ENCODE measurements at places on chromosomes 4 and X.

GRCh38 chr4:154519214-154519613, 27.6 kb upstream of the DCHS2 start:
- no peak for DNase-seq

- no peak for DNase-seq
Measured at GRCh38 chr4:21856754-21857153, 91.8 kb downstream of the KCNIP4 start.

GRCh38 chr4:42302348-42302747, 94.9 kb upstream of the SHISA3 start:
- no peak for DNase-seq

DNA sequence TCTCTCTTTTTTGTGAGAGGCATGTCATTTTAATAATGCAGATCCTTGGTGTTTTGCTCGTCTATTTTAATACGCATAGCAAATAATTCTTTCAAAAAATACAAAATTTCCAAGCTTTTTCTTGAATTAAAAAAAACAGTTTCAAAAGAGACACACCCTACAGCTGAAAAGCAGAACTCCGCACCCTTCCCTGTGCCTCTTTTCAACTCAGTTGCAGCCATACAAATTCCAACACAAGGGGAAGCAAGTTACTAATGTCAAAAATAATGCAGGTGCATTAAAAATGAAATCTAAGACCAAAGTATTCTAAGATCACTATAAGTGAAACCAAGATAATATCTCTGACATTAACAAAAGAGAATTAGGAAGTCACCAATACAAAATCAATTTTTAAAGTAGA, 66.6 kb downstream of the NR3C2 start:
- no peak for DNase-seq

GRCh38 chr4:7074426-7074825, 6.6 kb upstream of the GRPEL1 start:
- DNase-seq, result no peak

- peak; percentile 67 for DNase-seq
Measured at GRCh38 chrX:12999422-12999821, 24.5 kb downstream of the TMSB4X start.

GRCh38 chrX:83022020-83022419, 486.1 kb upstream of the POU3F4 start:
- DNase-seq, result no peak

DNA sequence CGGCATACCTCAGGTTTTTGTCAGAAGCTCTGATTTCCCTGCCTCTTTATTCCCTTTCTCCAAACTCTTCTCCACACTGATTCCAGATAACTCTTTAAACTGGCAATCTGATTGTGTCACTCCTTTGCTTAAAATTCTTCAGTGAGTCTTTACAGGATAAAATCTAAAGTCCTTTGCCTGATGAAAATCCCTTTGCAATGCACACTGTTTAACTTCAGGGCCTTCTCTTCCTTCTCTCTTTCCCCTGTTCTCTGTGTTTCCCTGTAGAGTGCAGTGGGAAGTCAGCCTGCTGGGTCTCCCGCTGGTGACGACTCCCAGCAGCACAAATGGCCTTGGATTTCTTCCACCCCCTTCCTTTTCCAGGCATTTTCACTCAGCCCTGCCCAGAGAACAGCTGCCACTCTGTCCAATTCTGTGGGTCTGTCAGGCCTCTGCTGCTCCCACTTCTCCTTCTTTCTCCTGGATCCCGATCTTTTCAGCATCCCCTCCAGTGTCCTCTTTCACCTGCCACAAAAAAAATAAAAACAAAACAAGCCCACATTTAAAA, 189.9 kb upstream of the NWD2 start:
- no peak for DNase-seq

DNA sequence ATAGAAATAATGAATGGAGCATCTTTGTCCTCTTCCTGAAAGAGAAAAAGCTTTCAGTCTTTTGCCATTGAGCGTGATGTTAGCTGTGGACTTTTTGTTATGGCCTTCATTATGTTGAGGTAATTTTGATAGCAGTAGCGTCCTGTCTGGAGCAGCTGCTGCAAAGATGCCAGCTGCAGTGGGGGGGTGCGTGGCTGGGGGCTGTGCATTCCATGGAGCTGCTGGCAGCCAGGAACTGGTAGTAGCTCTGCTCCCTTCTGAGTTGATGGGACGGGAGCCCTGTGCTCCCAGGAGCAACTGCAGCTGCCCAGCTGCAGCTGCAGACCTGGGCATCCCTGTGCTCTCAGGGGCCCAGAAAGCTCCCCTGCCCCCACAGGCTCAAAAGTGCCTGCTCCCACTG, 50.4 kb downstream of the CCDC160 start:
- DNase-seq, result no peak

DNA sequence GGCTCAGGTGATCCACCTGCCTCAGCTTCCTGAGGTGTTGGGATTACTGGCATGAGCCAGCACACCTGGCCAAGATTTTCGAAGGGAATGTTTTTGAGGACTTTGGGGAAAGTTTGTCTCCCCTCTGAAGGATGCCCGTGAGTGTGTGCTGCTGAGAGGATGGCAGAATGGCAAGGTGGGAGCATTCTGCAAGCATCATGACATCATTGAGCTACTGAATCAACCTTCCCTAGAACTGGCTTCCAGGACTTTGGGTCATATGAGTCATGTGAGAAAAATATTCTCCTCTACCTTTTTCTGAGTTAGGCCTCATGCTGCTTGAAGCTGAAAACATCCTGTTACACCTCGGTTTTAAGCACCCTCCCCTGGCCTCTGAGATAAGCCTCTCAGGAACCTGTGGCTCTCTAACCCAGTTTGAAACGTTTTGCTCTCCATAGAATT, 31.0 kb downstream of the TMEM131L start:
- DNase-seq, result peak; percentile 72

DNA sequence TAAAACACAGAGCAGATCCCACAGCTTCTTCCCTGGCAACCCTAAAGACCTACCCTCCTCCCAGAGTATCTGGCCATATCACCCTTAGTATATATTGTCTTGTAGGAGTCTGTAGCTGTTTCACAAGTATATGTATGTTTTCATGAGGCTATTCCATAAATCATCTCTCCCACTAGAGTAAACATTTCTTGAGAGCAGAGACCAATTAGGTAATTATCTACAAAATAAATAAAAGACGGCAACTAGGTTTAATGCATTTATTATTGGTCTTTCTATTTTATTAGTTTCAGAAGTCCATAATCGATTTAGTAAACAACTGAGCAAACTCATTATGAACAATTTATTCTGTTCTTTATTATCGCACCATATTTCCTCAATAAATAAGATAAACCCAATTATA, 7.0 kb downstream of the ACOT9 start:
- no peak for DNase-seq

- no peak for DNase-seq
Measured at GRCh38 chr4:152044331-152045036, 283.7 kb upstream of the GATB start.

DNA sequence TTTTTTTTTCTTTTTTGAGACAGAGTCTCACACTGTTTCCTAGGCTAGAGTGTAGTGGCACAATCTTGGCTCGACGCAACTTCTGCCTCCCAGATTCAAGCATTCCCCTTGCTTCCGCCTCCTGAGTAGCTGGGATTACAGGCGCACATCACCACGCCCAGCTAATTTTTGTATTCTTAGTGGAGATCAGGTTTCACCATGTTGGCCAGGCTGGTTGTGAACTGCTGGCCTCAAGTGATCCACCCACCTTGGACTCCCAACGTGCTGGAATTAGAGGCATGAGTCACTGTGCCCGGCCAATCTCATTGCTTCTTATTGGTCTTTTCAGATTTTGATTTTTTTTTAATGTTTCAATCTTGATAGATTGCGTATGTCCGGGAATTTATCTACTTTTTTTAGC, 124.4 kb downstream of the NBDY start:
- DNase-seq, result no peak

DNA sequence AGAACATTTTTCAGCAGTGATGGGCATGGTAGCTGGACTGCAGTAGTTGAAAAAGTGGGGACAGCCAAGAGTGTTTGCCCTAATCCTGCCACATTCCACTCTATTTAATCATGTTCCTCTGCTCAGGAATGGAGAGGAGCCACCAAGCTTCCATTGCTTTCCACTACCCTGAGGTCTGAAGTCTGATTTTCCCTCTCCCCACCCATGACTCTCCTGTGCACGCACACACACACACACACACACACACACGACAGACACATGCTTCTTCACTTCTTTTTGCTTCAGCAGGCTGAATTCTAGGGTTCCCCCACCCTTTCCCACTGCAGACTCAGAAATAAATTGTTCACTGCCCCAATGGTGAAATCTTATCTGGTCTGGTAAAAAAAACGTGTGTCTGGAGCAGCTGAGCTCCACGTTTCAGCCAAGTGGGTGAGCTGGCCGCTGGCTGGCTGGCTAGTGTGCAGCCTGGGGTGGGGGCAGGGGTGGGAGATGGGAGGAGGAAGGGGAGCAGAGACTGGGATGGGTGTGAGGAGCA, 142.7 kb upstream of the NALF2 start:
- DNase-seq, result no peak

- DNase-seq, result no peak
Measured at GRCh38 chr4:100113732-100114131, 76.5 kb downstream of the DDIT4L start.

GRCh38 chr4:83381173-83381572, 46.5 kb upstream of the HPSE start:
- DNase-seq, result no peak

GRCh38 chrX:107454302-107454701, 4.8 kb downstream of the FRMPD3 start:
- DNase-seq, result no peak

- DNase-seq, result no peak
Measured at GRCh38 chr4:66750273-66750672, 795.0 kb downstream of the CENPC start.

GRCh38 chr4:73450398-73451004, 14.5 kb downstream of the AFP start:
- no peak for DNase-seq

DNA sequence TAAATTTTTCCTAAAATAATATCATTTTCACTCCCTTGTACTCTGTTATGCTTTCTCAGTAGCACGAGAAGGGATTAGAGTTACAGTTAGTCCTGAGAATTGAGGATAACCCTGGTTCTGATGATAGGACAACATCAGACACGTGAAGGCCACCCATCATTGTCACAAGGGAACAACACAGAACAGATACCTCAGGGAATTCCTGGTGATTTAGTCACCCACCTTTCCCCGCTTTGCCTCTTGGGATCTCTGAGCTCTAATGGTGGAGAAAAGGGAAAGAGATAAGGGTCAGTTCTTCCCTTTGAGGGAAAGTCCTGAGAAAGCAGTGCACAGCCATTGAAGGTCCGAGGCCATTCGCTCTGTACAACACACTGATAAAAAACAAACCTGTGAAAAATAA, 112.3 kb upstream of the GALNT7 start:
- DNase-seq, result no peak

Measured in CD4-positive, alpha-beta T cell treated with Interleukin-17A for 4 hours (primary cell).